ENCODE measurements at places on chromosomes 6 and 20.

GRCh38 chr6:44831002-44831610 is 443.6 kb downstream of the CDC5L start:
- DNase-seq, result no peak

GRCh38 chr20:58997141-58997770 is 9.8 kb downstream of the CTSZ start:
- DNase-seq, result no peak

GRCh38 chr20:40686434-40686882 is 2.6 kb downstream of the MAFB start:
- no peak for DNase-seq

DNA sequence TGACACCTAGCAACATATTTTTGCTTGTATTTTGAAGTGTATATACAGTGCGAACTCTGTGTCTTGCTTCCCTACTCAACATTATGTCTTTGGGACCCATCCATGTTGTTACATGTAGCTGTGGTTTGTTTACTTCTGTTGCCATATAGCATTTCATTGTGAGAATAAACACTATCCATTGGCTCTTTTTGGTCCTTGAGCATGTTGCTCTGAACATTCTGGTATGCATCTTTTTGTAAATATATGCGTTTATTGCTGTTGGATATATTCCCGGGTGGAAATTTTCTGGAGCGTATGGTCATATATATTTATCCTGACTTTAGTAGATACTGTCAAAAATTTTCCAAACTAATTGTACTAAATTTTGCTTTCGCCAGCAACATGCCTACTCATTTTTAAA is 222.5 kb upstream of the SPTLC3 start:
- no peak for DNase-seq

GRCh38 chr20:37573626-37574198 is 46.0 kb upstream of the BLCAP start:
- DNase-seq, result no peak

DNA sequence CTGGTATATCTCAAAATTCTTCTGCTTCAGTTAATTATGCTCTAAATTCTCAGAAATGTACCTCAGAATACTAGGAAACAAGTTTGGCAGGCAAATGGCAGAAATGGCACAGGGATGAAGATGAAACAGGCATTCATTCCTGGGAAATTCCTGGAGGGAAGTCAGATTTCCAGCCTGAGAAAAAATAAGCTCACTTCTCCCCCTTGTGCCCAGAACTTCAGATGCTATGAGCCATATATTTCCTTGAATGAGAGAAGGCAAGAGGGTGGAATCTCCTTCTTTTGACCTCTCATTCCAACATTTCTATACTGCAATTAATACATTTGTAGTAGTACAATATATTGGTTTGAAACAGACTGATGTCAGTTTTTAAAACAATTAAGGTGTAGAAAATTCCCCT is 22.8 kb downstream of the RGS17 start:
- DNase-seq, result no peak

GRCh38 chr20:1430004-1430451 is 36.6 kb downstream of the NSFL1C start:
- DNase-seq, result no peak

GRCh38 chr6:158121335-158121734 is 46.7 kb downstream of the SERAC1 start:
- no peak for DNase-seq

- no peak for DNase-seq
These were observed 256.5 kb downstream of the SLC35F1 start for GRCh38 chr6:118163542-118163941.

GRCh38 chr20:50823319-50823718 is 28.5 kb downstream of the BCAS4 start:
- no peak for DNase-seq

DNA sequence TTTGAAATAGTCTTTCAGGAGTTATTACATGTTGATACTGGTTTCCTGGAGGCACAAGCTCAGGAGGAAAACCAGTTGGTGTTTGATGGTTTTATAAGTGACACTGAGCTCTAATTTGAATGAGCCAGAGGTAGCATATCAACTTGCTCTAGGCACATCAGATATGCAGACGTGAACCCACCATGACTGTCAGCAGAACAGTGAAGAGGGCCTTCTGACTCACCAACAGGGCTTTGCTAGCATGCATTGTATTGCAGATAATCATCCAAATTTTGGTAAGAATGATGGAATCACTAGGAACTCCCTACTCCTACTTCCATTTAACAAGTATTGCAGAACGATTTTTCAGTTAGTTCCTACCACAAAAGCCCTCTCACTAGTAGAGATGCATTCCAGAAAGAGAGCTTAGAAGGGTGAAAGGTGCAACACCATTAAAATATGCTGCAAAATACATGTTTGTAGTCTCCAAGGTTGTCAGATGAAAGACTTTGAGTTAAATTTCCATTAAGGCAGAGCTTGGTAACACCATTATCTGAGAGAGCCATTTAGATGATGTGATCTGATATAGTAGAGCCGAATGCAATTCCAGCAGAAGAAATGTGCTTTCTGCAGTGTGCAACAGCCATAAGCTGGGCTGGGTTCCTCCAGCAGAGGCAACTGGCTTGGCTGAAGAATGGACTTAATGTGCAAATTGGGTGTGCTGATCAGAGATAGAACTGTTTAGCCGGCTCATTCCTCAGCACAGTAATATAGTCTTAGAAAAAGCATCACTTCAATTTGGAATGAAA is 968.7 kb upstream of the ADGRB3 start:
- no peak for DNase-seq

- DNase-seq, result no peak
These were observed 68.4 kb upstream of the SMLR1 start for GRCh38 chr6:130758813-130759212.

DNA sequence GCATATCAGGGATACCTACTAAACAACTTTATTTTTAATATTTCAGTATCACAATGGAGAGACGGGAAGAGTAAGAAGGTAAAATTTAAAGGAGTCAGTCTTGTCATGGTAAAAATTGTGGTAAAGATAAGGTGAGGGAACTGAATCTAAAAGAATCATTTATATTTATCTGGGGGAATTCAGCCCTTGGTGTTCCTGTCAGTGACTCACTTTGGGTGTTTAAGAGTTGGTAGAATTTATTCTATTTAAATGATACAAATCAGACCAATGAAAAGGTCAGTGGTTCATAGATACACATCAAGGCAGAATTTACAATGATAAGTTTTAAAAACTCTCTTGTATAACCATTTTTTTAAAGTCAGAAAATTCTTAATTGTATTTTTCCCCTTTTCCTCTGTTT is 164.4 kb downstream of the CDKAL1 start:
- DNase-seq, result no peak

GRCh38 chr6:106513808-106514582 is 115.3 kb downstream of the RTN4IP1 start:
- DNase-seq, result no peak

GRCh38 chr6:105194591-105194990 is 14.8 kb upstream of the POPDC3 start:
- DNase-seq, result no peak

GRCh38 chr6:98797217-98797994 is 37.0 kb upstream of the POU3F2 start:
- DNase-seq, result no peak

GRCh38 chr20:50283922-50284810 is 93.5 kb downstream of the CEBPB start:
- no peak for DNase-seq

GRCh38 chr6:119294984-119295383 is 54.6 kb downstream of the MAN1A1 start:
- DNase-seq, result no peak

- DNase-seq, result no peak
These were observed 504.4 kb downstream of the TFAP2B start for GRCh38 chr6:51323056-51323455.

DNA sequence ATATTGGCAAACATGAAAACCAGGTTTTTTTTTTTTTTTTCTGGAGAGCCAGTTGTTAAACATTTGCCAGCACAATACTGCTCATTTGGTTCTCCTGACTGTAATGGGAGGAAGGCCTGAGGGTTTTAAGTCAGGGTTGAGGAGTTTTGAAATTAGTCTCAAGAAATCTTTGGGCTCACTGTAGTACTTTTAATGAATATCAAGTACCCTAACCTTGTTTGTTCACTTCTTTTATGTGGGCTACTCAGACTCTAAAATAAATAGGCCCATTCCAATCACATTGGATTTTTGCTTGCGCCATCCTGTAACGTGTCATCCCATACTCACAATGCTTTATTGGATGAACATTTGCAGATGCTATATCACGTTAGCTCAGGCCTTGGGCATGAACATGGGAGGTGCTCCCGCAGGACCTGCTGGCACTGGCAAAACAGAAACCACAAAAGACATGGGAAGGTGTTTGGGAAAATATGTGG is 146.9 kb downstream of the DNAH8 start:
- DNase-seq, result no peak

- DNase-seq, result no peak
These were observed 293.7 kb upstream of the TCF21 start for GRCh38 chr6:133595111-133595761.

DNA sequence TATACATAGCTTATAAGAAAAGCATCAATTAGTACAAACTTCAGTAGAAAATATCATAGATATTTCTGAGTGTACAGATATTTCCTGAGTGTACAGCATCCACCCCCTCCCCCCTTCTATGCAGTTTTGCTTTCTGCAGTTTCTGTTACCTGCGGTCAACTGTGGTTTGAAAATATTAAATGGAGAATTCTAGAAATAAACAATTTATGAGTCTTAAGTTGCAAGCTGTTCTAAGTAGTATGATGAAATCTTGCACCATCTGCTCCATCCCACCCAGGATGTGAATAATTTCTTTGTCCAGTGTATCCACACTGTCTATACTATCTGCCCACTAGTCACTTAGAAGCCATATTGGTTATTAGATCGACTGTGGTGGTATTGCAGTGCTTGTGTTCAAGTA is 15.8 kb upstream of the GPR63 start:
- DNase-seq, result no peak

DNA sequence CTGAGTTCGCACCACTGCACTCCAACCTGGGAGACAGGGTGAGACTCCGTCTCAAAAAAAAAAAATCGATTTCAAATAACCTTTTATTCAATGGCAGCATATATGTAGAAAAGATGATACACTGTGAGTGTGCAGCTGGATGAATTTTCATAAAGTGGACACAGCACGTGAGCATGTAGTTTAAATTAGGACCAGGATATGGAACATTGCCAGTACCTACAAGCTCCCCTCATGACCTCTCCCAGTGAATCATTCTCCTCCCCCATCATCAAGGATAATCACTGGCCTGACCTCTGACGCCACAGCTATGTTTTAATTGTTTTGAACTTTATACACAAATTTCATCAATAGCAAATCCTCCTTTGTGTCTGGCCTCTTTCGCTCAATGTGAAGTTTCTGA is 53.8 kb upstream of the HDAC2 start:
- no peak for DNase-seq

DNA sequence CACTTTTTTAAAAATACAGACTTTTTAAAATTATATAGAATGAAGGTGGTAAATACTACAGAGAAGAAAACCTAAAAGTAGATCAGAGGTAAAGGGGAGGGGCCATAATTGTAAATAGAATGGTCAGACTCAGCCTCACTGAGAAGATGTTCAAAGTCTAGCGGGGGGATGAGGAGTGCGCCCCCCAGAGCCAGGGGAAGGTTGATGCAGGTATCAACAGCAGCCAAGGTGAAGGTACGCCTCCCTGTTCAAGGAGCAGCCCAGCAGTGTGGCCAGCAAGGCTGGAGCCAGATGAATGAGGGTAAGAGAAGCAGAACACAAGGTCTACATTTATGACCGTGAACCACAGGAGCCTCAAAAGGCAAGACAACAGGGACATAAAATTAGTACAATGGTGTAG is 204.1 kb downstream of the PTPRT start:
- DNase-seq, result no peak

DNA sequence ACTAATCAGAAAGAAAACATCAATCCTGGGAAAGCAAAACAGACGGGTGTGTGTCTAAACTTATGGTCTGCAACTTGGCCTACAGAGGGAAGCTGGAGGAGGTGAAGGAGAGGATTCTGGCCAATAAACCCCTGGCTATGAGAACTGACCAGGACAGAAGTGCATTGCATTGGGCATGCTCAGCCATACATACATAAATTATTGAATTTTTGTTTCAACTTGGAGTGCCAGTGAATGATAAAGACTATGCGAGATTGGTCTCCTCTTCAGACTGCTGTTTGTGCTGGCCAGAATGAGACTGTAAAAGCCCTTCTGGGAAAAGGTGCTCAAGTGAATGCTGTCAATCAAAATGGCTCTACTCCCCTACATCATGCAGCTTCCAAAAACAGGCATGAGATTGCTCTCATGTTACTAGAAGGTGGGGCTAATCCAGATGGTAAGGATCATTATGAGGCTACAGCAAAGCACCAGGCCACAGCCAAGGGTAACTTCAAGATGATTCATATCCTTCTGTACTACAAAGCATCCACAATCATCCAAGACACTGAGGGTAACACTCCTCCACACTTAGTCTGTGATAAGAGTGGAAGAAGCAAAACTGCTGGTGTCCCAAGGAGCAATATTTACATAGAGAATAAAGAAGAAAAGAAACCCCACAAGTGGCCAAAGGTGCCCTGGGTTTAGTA is 17.4 kb downstream of the ADNP start:
- no peak for DNase-seq

DNA sequence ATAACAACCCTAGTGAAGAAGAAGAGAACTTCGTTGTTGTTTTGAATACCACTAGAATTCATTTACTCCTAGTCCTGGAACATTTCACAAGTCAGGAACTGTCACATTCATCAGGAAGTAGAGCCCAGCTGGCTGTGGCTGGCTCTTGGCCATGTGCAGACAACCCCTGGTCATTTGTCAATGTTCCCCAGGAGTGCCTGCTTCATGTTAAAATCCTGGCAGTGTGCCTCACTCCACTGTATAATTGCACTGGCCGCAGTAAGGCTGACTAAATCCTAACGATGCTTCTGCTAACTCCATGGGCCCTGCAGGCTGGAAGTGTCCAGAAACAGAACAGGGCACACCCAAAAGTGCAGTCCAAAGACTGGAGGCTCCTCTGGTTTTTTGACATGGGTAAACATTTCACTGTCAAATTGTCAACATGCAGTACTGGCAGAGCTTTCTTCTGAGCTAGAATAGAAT is 41.5 kb upstream of the ADGRF1 start:
- no peak for DNase-seq

DNA sequence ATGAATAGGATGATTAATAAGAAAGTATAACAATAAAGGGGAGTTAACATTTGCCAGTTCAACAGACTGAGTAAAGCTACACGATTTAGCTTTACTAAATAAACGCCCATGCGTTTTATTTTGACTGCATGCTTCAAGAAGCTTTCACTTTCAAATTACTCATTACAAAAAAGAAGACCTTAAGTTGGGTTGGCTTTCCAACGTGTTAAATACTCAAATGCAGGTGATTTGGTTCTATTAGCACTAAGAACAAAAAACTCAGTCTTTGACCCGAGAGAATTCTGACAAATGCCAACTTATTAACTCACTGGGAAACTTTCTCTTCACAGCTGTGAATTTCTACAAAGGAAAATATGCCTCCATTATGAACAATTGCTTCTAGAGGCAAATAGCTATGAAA is 24.8 kb downstream of the RNF146 start:
- DNase-seq, result no peak

DNA sequence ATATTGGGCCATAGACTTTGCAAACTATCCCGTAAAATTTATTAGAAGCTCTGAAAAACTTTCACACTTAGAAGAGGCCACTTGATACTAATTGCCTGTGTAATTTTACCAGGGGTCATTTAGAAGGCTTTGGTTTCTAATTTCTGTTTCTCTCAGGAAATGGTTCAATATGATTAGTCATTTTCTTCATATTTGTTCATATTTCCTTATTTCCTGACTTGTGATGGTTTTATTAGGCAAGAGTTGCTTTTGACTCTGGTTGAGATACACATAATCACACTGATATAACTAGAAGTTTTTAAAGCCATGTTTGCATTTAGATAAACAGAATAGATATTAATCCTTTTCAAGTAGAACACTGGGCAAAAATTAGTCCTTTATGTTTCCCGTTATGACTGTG is 11.8 kb upstream of the HBS1L start:
- DNase-seq, result no peak

All from anterior cingulate cortex (tissue), 58 donors.